Activated T-helper 1 cell treated with anti-CD3 and anti-CD28 coated beads, Interleukin-12 subunit alpha, Interleukin-12 subunit beta, Interleukin-2, Interleukin-4 antibody, amounts not matched to agents 30 ng/mL and 10 ng/mL and 1 ng/mL, durations not matched to agents 14 hours and 24 hours and 36 hours (primary cell): ENCODE measurements at places on chromosomes 16 and 17.
A peak's percentile ranks its signal among the peaks of the same experiment; 100 is the strongest.

DNA sequence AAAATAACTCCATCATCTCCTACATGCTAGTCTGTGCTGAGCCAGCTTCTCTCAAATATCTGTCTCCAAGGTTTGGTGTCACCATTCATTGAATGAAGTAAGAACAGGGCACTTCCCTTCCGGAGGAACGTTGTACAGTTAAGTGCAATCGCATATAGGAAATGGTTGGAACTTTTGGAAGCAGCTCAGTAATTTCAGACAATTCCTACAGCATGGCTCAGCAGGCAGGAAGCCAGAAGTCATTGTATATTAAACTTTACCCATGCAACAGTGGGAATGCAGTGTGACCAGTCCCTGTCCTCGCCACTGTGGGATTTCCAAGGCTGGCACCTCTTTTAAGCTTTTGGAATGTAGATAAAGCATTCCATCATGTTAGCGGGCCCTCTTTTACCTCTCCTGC, 51.1 kb upstream of the MYH2 start:
- no peak for DNase-seq

DNA sequence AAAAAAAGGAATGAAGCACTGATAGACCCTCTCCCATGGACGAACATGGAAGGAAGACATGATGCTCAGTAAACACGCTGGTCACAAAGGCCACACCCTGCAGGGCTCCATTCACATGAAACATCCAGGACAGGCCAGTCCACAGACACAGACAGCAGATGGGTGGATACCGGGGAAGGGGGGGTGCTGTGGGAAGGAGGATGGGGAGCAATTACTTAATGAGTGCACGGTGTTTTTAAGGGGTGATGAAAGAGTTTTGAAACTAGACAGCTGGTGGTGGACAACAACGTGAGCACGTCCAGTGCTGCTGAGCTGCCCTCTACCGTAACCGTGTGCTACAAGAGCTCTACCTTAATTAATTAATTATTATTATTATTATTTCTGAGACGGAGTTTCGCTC, 6.0 kb upstream of the SLC16A3 start:
- no peak for DNase-seq

- peak; percentile 91 for DNase-seq
Measured at GRCh38 chr17:48101012-48101720, at the start of gene CBX1. Gene CBX1, minus strand, starts transcription at chr17:48101478. Its CDS starts 24,474 bp downstream, at chr17:48077004.

DNA sequence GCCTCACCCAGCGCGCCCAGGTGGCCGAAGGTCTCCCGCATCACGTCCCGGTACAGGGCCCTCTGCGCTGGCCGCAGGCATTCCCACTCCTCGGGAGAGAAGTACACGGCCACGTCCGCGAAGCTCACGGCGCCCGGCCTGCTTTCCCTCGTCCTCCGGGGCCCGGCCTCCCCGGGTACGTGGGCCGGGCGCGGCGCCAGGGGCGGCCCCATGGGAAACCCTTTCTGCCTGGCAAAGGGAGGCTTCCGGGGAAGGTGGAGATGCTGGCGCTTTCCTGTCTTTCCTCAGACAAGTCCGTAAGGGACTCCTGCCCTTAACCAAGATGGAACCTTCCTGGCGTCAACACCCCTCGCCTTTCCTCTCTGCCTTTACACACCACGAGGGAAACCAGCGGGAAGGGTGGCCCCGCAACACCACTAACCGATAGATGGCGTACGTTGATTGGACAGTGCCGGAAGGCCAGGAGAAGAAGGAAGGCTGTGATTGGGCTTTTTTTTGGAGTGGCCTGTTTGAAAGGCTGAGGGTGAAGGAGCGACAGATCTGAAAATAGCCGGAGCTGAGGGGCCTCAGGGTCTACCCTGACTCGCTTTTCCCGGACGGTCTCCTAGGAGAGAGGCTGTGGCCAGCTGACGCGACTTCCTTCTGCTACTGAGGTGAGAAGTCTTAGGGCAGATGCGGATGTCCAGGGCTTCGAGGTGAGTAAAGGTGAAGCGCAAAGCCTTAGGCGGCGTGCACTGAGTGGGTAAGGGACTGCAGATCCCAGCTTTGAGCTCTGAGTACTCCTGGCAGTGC, at the start of gene ZNF785:
TSS of gene ZNF785 (minus strand) at position 298 of the 792 bp plus-strand sequence. CDS start at position 212, 86 bp downstream.
- peak; percentile 93 for DNase-seq

DNA sequence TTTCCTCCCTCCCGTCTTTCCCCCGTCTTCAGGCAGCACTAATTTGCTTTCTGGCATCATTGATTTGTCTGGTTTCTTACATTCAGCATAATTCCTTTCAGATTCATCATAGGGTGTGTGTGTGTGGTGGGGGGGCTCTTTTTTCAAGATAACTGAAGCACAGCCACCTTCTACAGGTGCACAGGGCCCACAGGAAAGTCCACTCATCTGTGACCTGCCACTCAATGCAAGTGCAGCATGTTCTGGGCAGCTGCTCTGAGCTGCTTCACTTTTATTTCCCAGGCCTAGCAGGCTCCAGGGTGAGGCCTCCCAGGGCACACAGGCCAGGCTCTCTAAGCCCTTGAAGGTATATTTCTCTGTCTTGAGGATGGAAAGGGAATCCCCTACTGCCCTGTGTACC, 35.2 kb upstream of the MYH10 start:
- no peak for DNase-seq

DNA sequence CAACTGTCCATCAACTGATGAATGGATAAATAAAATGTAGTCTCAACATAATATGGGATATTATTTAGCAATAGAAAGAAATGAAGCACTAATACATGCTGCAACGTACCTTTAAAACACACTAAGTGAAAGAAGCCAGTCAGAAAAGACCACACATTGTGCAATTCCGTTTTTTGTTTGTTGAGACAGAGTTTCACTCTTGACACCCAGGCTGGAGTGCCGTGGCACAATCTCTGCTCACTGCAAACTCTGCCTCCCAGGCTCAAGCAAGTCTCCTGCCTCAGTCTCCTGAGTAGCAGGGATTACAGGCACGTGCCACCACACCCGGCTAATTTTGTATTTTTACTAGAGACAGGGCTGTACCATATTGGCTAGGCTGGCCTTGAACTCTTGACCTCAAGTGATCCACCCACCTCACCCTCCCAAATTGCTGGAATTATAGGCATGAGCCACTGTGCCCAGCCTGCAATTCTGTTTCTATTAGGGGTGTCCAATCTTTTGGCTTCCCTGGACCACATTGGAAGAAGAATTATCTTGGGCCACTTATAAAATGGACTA, 40.1 kb downstream of the SCNN1B start:
- no peak for DNase-seq

DNA sequence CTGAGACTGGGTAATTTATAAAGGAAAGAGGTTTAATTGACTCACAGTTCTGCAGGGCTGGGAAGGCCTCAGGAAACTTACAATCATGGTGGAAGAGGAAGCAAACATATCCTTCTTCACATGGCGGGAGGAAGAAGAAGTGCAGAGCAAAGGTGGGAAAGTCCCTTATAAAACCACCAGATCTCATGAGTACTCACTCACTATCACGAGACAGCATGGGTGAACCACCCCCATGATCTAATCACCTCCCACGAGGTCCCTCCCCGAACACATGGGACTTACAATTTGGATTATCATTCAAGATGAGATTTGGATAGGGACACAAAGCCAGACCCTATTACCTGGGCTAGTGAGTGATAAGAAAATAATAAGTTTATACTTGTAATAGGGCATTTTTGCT, 70.6 kb upstream of the HS3ST2 start:
- DNase-seq: no peak

DNA sequence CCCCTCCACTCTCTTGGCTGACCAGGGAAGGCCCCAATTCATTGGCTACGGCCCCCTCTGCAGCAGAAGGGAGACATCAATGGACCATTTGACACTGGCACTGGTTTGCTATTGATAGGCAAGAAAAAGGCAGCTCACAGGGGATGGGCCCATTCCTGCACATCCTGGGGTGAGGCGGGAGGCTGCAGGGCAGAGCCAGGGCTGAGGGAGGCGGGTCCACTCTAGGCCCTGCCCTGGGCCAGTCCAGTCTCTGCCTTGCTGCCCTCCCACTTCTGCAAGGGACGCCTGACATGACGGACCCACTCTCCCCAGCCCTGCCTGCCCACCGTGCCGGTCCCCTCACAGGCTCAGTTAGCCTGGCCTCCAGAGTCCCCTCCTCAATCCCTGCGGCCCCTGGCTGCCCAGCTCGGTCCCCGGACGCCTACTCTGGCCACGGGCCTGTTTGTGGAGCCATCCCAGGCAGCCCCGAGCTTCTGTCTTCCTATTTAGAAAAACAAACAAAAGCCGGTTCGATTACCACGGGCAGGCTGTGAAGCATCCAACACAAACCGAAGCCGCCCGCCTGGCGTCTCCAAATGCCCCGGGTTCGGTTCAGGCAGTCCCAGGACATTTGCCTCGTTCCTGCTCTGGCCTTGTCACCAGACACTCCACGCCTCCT, 160.7 kb downstream of the IRX5 start:
- no peak for DNase-seq

DNA sequence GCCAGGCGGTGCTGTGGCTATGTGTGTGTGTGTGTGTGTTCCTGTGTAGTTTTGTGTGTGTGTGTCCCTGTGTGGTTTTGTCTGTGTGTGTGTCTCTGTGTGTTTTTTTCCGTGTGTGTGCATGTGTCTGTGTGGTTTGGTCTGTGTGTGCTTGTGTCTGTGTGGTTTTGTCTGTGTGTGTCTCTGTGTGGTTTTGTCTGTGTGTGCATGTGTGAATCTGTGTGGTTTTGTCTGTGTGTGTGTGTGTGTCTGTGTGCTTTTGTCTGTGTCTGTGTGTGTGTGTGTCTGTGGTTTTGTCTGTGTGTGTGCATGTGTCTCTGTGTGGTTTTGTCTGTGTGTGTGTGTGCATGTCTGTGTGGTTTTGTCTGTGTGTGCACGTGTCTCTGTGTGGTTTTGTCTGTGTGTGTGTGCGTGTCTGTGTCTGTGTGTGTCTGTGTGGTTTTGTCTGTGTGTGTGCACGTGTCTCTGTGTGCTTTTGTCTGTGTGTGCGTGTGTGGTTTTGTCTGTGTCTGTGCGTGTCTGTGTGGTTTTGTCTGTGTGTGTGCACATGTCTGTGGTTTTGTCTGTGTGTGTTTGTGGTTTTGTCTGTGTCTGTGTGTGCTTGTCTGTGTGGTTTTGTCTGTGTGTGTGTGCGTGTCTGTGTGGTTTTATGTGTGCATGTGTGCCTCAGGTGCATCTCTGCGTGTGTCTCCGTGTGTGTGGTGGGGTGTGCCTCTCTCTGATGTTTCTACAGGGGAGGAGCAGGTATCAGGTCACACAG, 62.3 kb downstream of the ZDHHC7 start:
- no peak for DNase-seq
